ENCODE measurements at places on chromosomes 3 and 15. TPM values are rescaled to one million over a fixed set of nuclear protein-coding genes. Genes with fewer than 3 reads are reported as not detected.
A peak's percentile ranks its signal among the peaks of the same experiment; 100 is the strongest.

VEPH1 gene
- 0.71 TPM for total RNA-seq

DNA sequence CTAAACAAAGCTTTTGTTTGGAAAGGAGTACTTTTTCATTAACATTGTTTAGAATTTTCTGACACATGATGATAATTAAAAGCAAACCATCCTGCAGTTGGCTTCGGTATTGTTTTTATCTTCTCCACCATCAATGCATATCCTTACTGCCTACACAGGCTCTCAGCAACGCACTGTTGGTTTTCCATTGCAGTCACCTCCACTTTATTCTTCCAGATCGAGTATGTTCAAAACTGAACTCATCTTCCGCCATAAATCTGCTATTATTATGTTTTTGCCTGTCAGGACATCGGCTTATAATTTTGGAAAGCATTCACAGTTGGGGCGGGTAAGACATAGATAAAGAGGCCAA, 589 bp upstream of the SENP5 start:
- no peak for DNase-seq

DNA sequence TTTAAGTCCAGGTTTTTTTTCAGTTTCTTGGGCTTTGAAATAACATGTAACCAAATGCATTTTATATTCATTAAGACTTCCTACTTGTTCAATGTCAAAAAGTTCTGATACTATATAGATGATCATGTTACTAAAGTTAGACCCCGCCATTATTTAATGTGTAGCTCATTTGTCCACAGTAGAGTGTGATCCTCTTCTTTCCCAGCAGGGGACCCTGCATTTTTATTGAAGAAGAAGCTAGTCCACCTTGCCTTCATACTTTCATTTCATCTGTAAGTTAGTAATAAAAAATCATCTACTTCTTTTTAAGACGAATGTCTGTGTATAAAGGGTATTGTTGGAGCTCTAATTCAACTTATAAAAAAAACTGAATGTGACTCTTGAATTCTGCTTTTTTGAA, 404.6 kb downstream of the SI start:
- no peak for DNase-seq

GRCh38 chr3:52031896-52032295, 24.5 kb downstream of the DUSP7 start:
- DNase-seq, result no peak

- DNase-seq, result no peak
Measured at GRCh38 chr3:17176757-17177156, 292.0 kb downstream of the PLCL2 start.

- no peak for DNase-seq
Measured at GRCh38 chr15:52289629-52290081, 5.9 kb downstream of the MYO5C start.

DNA sequence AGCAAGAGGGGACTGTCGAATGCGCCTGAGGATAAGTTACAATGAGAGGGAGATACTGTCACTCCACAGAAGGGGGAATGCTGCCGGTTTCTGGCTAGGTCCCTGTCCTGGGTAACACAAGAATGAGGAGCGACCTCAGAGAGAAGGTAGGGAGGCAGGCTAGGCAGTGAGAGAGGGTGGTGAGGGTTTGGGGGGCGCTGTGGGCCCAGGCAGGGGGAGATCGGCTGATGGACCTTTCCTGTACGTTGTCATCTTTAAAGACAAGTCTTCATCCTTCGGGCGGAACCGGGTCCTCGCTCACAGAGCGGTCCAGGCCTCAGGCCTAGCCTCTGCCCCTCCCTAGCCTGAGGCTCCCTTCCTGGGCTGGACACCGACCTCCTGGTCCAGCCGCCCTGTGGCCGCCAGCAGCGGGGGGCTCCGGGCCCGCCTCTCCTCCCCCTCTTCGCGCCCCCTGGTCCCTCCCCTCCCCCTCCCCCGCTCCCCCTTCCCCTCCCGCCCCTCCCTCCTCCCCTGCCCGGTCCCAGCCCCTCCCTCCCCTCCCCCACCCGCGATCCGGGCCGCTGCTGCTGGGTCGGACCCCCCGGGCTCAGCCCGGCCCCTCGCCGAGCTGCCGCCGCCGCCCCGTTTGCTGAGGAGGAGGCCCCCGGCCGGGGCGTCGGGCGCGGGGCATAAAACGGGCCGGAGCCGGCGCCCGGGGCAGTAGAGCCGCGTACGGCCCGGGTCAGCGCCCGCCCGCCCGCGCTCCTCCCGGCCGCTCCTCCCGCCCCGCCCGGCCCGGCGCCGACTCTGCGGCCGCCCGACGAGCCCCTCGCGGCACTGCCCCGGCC, at the start of gene CHRD:
TSS of gene CHRD (plus strand) at position 697 of the 827 bp plus-strand sequence. CDS start 265 bp downstream, outside the sequence.
- DNase-seq, result peak; percentile 81

DNA sequence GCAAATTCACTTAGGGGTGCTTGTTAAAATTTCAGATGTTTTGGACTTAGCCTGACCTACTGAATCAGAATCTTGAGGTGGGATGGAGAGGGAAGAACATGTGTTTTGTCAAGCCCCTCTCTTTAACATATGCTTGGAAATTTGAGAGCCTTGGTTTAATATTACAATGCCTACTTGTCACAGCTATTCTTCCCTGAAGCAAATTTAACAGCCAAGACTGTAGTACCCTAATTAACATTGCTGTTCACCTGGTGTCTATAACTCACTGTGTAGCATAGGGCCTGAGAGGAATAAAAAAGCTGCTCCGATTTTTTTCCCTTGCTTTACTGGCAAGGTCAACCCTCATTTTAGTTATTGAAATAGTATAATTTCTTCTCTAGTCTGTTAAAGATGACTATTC, 880.1 kb downstream of the CADM2 start:
- DNase-seq, result no peak

- no peak for DNase-seq
Measured at GRCh38 chr3:158522221-158523136, 48.5 kb upstream of the MLF1 start.

- no peak for DNase-seq
Measured at GRCh38 chr3:133591271-133591742, 17.8 kb downstream of the CDV3 start.
